ENCODE measurements at places on chromosomes 16 and 17.

DNA sequence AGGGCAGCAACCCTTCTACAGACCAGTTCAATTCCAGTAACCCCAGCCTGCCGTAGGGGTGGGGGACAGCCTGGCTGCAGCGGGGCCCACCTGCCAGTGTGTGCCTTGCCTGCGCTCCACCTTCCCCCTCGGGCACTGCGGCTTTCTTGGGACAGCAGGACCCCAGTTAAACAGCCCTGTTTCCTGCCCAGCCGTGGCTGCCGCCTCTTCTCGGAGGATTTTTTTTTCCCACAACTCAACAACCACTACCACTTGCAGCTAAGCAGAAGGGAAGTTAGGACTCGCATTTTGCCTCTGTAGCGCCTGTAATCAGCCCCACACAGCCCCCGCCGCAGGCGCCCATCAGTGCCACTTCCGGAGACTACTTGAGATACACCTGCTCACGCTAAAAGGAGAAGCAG, 76.1 kb downstream of the RAI1 start:
- DNase-seq, result peak; percentile 10

GRCh38 chr16:87369796-87370719, 13.5 kb downstream of the FBXO31 start:
- no peak for DNase-seq

DNA sequence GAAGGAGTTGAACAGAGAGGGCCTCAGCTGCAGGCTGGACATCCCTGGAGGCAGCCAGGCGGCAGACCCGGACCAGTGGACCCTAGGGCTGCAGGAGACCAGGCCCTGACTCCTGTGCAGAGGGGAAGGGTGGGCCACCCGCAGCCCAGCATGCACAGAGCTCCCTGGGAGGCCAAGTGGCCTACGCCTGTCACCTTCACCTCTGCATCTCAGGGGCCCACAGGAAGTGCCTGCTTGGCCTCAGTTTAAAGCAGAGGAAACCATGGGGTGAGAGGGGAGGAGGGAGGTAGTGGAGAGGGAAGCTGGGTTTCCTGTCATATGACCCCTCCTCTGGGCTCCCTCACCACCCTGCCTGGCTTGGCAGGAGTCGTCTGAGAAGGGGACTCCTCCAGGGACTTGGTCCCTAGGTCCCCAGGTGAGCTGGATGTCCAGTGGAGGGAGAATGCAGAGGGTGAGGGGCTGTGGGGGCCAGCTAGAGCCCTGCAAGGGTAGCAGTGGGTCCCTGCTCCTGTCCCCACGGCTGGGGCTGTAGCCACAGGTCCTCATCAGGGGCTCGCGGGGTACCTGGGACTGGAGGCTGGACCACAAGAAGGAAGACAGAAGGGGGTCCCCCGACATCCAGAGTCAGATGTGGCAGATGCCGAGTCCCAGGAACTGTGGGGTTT, at the start of gene TMC8:
Gene TMC8, plus strand, starts transcription at position 335 of the 665 bp plus-strand sequence. CDS start 818 bp downstream, outside the sequence.
- peak; percentile 94 for DNase-seq

DNA sequence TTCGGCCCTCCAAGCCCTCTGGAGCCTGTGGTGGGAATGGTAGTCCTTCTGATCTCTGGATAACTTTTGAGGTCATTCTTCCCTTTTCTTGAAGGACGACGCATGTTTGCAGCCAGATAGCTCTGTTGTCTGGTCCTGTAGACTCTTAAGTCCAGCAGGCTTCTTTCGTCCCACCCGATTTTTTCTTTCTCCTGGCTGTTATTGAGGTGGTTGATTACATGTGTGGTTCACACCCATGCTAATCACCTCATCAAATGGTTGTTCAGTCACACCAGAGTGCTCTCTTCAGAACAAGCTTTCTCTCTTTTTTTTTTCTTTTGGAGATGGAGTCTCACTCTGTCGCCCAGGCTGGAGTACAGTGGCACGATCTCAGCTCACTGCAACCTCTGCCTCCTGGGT, 30.6 kb downstream of the PIGL start:
- no peak for DNase-seq

DNA sequence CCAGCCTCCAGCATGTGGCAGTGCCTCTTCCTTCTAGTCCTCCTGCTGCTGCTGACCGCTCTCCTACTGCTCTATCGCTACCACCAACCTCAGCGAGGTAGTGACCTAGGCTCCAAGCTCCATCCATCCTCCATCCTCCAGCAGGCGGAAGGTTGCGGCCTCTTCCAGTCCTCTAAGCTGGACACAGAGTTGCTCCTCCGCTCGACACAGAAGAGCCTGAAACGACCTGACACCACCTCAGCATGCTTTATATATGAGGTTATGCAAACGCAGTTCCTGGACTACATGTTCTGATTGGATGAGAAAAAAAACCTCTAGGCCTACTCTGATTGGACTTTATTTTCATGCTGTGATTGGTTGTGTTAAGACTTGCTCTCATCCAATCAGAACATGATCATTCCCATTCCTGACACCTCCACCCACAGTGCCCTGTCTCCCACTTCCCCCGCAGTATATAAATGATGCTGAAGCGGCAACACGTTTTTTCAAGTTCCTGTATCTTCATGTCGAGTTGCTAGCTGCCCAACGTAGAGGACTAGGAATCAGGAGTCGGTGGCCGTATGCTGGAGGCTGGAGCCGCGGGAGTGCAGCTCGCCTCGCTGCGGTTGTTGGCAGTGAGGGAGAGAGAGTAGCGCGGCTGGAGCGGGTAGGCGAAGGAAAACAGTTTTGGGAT, 398.1 kb downstream of the KCNJ18 start:
- no peak for DNase-seq

DNA sequence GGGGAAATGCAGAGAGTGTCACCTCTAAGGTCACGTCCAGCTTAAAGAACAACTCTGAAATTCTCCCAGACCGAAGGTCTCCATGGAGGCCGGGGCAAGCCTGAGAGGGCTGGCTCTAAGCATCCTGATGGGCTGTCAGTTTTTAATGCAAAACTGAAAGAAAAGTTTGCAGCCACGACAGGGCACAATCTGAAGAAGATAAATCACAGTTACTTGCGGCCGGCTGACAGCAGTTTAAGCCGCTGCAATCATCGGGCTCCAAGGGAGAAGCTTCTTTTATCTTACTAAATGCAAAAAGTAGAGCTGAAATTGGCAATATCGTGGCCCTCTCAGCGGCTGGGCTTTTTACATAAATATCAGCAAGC, 168.8 kb downstream of the CYLD start:
- no peak for DNase-seq

GRCh38 chr17:49523706-49524472, 28.8 kb downstream of the NGFR start:
- DNase-seq, result peak; percentile 55

DNA sequence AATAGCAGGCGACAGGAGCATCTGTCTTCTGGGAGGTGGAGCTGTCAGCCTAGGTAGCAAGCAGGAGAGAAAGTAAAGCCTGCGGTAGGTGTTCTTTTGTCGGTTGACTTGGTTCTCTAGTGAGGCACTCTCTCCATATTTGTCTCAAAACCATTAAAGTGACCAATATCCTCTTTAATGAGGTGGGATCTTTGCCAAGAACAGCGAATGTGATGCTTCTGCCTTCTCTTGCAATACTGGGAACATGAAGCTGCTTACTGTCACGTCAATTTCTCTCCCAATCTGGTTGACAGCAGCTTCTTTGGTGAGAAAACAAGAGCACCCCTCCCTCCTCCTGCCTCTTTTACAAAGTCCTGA, 176.7 kb downstream of the ABCC12 start:
- DNase-seq, result no peak

DNA sequence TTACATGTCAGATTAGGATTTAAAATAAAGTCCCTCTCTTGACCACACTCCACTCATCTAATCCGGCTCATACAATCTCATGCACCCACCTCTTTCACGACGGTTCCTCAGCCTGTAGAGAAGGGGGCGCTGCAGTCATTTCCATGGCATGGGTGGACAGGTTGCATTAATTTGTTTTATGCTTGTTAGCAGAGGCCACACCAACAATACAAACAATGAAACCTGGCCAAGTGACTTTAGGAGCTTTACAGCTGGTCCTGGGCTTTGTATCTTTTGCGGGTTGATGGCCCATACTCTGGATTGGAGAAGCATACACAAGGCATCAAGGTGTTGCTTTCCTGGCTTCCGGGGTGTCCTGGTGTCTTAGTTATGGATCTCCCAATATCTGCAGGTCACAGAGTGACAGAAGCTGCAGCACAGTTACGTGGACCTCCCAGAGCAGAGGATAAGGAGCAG, 9.7 kb upstream of the SNF8 start:
- DNase-seq, result no peak

DNA sequence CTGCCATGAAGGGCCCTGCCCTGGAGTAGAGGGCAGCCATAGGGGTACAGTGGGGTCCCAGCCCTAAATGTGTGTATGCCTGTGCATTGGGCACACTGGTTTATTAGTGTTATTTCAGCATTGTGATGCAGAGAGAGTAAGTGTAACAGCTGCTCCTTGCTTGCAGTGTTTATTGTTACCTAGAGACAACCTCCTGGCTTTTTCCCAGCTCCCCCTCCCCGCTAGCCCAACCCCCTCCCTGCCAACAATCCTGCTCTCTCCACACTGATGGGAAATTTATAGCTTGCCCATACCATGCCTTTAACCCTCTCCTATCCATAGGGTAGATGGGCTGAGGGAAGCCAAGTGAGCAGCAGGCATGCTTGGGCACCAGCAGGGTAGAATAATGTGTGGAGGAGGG, 51.3 kb downstream of the NEUROD2 start:
- DNase-seq, result no peak

DNA sequence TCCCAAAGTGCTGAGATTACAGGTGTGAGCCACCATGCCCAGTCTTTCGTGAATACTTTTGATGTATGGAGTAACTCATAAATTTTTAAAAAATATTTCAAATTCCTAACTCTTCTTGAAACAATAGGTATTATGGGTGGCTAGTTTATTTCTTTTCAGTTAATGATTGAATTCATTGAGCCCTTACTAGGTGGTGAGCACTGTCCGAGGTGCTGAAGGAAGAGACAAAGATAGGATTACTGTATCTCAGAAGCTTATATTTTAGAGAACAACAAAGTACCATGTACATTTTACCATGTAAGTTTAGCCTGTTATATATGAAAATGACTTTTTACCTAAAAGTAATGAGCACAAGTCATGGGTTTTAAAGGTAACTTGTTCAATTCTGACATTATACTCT, 418.3 kb downstream of the NPIPA7 start:
- no peak for DNase-seq

DNA sequence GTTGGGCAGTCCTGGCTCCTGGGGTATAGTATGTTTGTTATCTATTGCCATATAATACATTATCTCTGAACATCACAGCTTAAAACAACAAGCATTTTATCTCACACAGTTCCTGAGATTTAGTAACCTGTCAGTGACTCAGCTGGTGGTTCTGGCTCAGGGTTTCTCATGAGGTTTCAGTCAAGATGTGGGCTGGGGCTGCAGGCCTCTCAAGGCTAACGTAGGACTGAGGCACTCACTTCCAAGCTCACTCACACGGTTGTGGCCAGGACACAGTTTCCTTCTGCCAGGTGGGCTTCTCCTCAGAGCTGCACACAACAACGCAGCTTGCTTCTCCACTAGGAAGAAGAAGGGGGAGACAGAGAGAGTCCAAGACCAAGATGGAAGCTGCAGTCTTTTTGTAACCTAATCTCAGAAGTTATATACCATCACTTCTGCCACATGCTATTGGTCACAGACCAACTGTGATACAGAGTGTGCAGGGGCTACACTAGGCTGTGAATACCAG, 10.3 kb upstream of the MED13 start:
- no peak for DNase-seq

GRCh38 chr17:4375039-4375748, 8.7 kb upstream of the UBE2G1 start:
- DNase-seq, result peak; percentile 90

DNA sequence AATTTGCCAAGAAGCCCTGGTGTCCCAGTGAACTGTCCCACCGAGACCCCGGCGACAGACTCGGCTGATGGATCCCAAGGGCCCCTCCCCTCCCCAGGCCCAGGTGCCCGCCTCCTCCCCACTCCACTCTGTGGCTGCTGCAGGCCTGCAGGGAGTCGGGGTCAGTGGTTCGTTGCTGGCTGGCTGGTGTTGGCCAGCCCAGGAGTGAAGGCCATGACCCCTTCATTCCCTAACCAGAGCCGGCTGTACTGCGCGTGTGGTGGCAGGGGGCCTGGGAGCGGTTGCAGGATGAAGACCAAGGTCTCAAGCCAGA, 9.2 kb upstream of the TBX2 start:
- DNase-seq, result no peak

DNA sequence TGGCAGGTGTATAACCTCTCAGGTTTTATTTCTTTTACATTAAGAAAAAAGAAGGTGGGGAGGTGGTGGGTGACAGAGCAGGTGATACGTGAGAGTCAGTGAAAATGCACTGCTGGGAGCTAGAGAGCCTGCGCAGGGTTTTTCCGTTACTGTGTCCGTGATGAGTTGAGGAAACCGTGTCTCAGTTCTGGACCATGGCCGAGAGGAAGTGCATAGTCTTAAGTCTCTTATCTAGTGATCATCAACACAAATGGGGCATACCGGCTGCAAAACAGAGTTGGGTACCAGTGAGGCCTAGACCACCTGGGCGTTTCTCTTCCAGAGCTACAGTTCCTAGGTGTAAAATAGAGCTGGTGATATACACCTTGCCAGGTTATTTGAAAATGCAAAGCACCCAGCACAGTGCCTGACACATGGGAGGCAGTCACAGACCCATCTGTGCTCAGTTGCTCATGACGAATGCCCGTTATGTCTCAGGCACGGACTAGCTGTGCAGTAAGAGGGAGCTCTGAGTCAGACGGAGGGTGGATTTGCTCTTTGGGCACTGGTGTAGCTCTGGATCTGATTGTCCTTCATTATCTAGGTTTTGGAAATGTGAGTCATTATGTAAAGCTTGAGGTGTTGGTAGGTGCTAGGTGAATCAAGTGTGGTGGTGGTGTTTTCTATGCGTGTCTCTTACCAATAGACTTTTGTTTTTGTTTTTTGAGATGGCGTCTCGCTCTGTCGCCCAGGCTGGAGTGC, 60.9 kb downstream of the RPTOR start:
- DNase-seq, result peak; percentile 92

Measured in activated CD4-positive, alpha-beta T cell treated with anti-CD3 and anti-CD28 coated beads, Interleukin-2, amount 50 U/mL, for 16 hours (primary cell).